Left ventricle myocardium inferior (tissue), 1 donor: ENCODE measurements at places on chromosomes 5 and 9.

- no peak for DNase-seq
These were observed 7.2 kb downstream of the ERGIC1 start for GRCh38 chr5:172841256-172841655.

GRCh38 chr5:2709976-2710689 is 41.3 kb downstream of the IRX2 start:
- DNase-seq = no peak

DNA sequence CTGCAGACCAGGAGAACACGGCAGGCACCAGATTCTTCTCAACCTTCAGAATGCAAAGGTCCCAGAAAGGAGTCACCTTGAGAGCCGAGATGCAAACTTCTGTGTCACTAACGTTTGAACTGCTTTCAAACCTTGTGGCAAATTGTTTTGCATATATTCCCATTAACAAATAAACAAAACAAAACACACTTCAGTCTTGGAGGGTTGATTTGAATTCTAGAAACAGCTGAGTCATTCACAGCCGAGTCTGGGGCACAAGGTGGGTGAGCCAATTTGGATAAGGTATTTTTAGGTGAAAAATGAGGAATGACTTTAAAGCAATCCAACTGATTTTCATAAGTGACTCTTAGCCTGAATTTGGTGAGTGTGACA is 38.8 kb upstream of the ANKRD33B start:
- no peak for DNase-seq

GRCh38 chr9:111969622-111970021 is 73.0 kb downstream of the UGCG start:
- DNase-seq = no peak

DNA sequence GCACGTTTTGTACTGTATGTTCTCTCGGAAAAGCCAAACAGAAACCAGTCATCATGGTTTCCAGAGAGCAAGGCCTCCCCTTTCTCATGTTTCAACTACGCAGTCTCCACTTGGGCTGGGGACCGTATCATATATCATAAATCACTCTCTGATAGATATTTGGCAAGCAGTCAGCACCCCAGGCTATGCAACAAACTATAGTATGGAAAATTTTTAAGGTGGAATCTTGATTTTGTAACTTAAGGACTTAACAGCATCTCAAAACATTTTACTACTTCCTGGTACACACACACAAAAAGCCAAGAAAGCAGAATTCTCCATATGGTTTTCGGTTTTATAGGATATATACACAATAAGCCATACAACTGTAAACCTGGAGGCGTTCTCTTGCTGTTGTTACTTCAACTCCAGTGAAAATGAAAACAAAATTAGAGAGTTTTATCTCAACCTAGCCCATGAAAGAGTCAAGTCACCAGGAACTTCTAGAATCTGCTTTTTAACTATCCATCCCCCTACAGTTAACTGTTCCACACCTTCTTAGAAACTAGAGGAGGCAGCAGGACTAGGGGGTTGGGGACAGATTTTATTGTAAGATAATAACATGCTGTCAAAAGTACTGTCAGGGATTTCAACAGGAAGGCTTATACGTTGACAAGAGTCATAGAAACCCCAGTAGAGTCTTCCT is 283.4 kb downstream of the NFIB start:
- DNase-seq = no peak

GRCh38 chr9:126397056-126397455 is 70.4 kb downstream of the MVB12B start:
- DNase-seq = no peak

DNA sequence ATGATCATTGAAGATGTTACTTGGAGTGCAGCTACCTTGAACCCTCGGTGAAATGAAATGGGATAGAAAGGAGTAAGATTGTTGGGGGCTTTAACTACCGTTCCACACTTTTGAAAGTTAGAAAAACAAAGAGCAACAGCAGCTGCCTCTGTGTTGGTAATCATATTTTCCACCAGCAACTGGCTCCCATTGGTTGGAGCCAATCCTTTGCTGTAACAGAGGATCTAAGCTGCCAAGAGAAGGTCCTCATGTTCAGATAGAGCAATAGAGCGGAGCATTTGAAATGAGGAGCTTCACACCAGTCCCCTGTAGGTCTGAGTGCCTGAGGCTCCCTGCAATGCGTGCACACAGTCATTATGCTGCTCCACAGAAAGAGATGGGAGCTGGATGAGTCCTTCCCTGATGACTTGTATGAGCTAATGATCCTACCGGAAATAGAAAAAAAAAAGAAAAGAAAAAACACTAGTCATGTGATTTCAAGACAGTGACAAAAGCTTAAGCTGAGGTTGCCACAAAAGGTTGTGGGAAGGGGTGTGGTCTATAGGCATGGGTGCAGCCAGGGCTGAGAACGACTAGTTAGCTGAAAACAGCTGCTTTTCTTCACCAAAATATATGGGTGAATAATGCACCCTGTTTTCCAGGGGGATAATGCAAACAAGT is 300.7 kb downstream of the MLLT3 start:
- DNase-seq = no peak

DNA sequence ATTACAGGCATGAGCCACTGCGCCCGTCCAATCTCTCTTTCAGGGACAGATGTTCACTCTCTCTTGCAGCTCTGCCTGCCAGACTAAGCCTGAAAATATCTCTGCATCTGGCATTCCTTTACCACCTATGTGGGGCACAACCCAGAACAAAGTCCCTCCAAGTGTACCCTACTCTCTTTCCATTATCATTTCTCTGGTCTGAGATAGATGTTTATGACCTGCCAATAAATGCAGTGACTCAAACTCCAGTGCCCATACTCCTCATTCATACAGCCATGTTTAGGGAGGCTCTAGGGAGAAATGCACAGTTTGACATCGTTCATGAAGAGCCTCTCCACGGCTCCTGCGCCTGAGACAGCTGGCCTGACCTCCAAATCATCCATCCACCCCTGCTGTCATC is at the start of gene BTNL3:
Gene BTNL3, plus strand, starts transcription at position 255 of the 400 bp plus-strand sequence. CDS start 183 bp downstream, outside the sequence.
- DNase-seq = no peak

DNA sequence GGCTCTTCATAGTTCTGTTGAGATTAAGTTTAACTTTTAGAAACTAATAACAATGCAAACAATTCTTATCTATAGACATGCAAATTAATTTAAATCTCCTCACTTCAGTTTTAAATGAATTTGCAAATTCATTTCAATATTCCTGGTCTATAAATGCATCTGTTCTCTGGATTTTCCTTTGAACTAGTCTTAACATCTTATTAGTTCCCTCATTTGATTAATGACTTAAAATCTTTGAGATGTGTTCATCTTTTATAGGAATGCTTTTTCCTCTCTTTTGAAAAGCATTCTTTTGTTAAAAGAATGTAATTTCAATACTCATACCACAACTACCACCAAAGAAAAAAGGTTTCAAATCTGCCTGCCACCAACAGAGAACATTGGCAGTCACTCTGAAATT is 169.4 kb downstream of the RASEF start:
- no peak for DNase-seq

- no peak for DNase-seq
These were observed 27.9 kb upstream of the ITGA2 start for GRCh38 chr5:52961274-52961681.

DNA sequence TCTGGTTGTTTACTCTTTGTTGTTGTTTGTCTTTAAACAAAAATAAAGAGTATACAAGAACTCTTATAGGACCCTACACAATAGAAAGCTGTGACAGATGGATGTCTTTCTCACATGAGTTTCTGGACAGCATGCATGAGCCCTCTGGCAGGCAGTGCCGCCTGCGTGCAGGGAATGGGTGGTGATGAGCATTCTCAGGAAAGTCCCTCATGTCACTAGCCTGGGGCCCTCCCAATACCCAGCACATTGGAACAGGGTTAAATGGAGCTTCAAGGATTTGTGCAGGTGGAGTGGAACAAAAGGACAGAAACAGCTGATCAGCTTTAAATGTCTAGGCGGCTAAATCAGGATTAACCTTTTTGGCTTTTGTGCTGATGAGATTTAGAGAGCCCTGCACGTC is 181.0 kb upstream of the CD180 start:
- no peak for DNase-seq

DNA sequence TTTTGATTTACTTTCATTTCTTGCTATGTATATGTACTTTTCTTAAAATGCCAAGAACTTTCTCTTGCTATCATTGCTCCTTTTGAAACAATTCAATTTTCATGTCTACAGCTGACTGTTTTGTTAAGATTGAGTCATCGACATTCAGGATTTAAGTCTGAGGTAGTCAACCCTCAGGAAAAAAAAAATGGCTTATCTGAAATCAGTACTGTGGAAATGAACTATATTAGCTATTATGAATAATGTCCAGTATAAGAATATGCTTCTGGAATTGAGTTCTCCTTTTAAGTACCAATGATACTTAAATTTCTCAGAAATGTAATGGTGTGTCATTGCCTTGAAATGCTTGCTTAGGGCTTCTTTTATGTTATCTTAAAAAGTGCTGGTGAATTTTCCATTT is 37.9 kb downstream of the TNFAIP8 start:
- DNase-seq = no peak

DNA sequence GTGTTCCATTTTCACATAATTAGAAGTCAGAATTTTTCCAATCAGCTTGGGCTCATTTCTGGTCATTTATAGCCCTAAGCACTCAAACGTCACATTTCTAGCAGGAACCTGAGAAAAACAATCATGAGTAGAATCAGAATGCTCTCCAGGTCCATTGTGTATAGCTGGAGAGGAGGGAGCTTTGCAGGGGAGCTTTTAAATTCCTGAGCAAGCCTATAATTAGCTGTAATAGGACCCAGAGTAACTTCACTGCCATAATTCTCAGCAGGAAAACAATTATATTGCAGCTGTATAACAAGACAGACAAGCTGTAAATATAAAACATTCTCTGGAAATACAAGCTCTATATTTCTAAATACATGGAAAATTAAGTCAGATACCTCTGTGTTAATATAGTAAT is 637.6 kb upstream of the SGCD start:
- no peak for DNase-seq

DNA sequence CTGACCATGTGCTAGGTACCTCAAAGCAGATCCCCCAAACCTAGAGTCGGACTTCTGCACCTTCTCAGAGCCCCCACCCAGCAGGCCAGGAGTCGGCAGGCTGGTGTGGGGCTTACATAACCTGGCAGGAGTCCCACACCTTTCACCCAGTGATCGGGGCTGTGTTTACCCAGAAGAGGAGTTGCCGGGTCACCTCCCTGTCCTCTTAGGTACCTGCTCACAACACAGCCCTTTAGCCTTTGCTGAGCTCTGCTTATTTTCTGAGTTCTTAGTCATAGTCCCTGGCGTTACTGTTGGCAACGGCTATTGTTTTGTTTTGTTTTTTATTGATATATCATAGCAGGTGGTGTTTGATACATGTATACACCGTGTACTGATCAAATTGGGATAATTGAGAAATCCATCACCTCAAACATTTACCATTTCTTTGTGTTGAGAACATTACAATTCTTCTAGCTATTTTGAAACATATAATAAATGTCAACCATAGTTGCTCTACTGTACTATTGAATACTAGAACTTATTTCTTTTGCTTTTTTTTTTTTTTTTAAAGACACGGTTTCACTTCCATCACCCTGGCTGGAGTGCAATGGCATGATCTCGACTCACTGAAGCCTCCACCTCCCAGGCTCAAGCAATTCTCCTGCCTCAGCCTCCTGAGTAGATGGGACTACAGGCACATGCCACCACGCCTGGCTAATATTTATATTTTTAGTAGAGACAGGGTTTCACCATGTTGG is 10.4 kb upstream of the EEIG1 start:
- DNase-seq = no peak

GRCh38 chr9:70561786-70562395 is 147.4 kb upstream of the KLF9 start:
- DNase-seq = no peak

DNA sequence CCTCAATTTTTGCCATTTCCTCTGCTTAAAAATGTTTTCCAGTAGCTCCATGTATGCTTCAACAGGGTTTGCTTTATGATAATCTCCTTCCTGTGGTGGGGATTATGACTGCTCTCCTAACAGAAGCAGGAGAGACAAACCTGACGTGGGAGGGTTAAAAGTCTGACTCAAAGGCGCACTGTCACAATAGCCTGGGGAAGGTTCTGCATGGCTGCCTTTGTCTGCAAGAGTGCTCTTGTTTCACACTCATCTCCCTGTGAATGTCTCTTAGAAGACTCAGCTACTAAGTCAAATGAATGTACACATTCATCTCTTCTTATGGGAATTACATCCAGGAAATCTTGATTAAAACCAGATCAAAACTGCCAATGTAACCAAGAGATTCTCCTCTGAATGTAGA is 90.9 kb upstream of the MTAP start:
- no peak for DNase-seq

DNA sequence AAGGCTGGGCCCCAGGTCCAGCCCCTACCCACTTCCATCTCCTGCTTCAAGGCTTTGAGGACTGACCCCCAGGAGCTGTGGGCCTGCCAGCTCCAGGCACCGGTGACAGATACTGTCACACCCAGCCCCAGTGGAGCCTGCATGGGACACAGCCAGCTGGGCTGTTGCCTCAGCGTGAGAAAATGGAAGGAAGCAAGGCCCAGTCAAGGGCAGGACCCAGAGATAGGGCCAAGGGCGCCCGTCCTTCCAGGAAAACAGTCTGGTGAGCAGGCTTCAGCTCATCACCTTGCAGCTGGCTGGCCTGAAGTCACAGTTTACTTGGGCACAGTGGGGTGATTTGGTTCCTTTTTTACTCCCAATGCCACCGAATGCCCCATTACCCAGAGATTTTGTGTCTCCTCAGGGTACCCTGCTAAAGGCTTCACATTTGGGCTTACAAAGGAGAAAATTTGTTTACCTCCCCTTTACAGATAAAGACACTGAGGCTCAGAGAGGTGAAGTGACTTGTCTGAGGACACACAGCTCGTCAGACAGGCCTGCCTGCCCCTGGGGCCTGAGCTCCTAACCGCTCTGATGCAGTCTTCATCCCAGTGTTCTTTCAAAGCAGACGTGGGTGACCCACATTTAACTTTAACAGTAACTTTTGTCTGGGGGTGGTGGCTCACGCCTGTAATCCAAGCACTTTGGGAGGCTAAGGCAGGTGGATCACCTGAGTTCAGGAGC is 21.5 kb upstream of the WDR38 start:
- DNase-seq = peak; percentile 81

GRCh38 chr9:126171641-126172040 is 155.0 kb upstream of the MVB12B start:
- DNase-seq = no peak

DNA sequence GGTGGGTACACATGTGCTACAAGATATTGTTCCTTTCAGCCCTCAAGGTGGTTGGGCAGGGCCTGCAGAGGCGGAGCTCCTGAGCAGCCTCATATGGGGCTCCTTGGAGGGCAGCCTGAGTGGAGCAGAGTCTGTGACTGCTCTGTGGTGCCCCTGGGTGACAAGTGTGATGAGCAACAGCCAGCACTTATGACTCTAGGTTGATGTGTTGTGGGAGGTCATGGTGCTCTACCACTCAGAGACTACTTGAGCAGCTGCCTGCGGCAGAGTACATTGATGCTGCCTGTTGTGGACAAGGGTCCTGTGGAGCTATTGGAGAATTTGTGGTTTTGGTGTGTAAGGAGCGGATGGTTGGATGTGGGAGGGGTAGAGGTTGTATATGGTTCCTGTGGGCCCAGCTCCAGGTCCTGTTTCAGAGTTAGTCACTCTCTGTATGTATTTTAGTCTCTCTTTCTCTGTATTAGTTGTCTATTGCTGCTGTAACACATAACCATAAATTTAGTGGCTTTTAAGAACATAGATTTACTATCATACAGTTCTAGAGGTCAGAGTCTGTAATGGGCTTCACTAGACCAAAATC is 141.3 kb downstream of the SREK1 start:
- DNase-seq = no peak
